Ascending aorta (tissue), 2 donors: ENCODE measurements at places on chromosomes 2 and 18.

- DNase-seq, result no peak
Observed at GRCh38 chr2:31813016-31813415, 197.8 kb downstream of the MEMO1 start.

GRCh38 chr2:136137982-136138381 lies 20.0 kb upstream of the CXCR4 start:
- DNase-seq, result no peak

DNA sequence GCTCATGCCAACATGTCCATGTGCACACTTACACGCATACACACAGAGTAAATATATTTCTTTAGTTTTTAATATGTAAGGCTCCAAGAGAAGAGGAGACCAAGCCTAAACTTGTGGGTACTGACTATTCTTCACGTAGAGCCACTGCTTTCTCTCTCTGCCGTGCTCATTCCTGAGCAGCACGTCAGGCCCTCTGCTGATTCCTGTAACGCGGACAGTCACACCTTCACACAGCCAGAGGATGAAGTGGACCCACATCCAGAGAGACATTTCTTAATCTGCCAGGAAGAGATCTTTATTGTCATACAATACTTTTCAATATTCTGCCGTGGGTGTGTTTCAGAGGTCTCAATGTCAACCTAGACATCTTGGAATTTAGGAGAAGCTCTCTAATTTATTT lies 560.7 kb downstream of the STK39 start:
- DNase-seq, result no peak

GRCh38 chr2:96537066-96537733 lies 648 bp downstream of the ARID5A start:
- no peak for DNase-seq

GRCh38 chr2:173393186-173393585 lies 38.5 kb downstream of the CDCA7 start:
- no peak for DNase-seq

DNA sequence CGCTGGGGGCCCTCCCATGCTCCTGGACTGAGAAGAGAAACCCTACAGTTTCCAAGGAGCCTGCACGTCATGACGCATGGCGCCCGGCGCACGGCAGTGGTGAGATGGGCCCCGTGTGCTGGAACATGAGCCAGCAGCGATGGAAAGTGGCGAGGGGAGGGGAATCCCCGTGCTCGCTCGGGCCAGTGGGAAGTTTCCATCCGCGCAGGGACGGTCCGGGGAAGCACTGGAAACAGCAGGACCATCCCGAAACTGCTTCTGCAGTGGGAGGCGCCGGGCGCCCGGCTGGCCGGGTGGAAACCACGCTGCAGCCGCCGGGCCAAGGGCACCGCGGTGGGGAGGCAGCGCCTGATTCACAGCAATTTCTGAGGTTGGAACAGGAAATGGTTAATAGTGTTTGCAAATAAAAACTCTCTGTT lies 4.9 kb upstream of the PDCD1 start:
- DNase-seq, result no peak

- no peak for DNase-seq
Observed at GRCh38 chr18:44715245-44715644, 34.6 kb downstream of the SETBP1 start.

DNA sequence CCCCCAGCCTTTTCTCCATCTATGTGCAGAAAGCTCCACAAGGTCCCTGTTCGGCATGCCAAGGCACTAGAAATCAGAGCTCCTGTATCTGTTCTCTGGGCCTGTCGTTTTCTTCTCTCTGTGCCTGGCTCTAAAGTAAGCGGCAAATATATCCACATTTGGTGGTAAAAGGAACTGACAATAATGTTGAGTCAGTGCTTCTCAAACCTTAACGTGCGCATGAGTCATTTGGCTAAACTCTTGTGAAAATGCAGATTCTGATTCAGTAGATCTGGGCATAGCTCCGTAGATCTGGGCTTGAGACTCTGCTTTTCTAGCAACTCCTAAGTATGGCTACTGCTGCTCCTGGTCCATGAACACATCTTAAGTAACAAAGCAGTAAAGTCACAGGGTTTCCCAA lies 16.5 kb upstream of the ACSL3 start:
- DNase-seq, result peak; percentile 72

- no peak for DNase-seq
Observed at GRCh38 chr18:74972354-74972753, 236.6 kb downstream of the PTGR3 start.

DNA sequence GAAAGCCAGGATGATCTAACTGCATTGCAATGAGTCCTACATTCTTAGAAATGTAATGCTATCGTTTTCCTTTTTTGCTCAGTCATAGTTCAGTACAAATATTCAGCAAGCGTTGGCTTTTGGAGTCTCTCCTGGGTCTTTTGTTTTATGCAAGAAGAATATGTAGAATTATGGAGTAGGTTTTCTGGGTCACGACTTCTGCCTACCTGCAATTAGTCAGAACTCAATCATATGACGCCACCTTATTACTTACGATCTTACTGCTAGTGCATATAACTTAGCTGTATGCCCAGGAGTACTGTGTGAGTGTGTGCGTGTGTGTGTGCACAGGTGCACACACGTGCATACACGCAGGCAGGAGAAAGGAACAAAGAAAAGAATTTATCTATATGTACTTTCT lies 640.2 kb downstream of the STK39 start:
- no peak for DNase-seq

DNA sequence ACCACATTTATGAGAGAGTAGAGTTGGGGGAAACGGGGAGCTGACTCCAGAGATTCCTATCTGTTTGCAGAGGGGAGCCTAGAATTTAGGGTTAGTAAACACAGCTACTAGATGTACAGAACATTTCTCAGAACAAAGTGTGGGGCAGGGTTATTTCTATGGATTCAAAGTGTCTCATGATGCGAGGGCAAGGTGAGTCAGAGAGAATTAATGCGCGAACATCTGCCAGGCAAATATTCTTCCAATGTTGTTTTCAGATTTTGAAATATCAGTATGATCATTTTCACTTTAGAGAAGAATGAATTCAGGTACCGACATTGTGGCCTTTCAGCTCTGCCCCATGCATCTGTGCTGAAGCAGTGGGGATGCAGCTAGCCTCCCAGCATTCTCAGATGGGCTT lies 2.0 kb upstream of the DSEL start:
- DNase-seq, result no peak

DNA sequence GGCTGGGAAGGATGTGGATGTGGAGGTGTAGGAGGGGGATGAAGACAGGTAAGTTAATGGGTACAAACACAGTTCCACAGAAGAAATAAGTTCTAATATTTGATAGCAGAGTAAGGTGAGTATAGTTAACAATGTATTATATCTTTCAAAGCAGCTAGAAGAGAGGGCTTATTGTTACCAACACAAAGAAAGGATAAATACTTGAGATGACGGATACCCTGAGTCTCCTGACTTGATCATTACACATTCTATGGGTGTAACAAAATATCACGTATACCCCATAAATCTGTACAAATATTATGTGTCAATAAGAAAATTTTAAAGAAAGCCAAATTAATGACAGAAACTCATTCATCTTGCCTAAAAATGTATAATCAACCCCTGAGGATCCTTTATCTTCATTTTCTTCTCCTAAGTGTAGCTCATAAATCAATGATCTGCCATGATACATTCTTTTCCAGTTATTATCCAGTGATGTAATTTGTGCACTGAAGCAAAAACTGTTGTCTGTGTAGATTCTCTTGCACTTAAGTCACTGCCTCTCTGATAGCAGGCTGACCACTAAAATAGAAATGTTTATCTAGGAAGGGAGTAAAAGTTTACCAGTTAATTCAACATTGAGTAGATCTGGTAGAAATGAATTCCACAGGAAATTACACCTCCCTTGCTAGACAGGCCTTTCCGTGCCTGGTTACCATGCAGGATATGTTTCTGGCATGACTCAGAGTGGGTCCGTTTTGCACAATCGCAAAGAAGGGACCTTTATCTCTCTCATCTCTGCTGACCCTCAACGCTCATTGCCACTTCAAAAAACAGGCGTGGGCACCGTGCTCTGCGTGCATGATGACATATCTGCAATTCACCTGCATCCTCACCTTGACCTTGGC lies 249.7 kb upstream of the NCKAP5 start:
- DNase-seq, result no peak

DNA sequence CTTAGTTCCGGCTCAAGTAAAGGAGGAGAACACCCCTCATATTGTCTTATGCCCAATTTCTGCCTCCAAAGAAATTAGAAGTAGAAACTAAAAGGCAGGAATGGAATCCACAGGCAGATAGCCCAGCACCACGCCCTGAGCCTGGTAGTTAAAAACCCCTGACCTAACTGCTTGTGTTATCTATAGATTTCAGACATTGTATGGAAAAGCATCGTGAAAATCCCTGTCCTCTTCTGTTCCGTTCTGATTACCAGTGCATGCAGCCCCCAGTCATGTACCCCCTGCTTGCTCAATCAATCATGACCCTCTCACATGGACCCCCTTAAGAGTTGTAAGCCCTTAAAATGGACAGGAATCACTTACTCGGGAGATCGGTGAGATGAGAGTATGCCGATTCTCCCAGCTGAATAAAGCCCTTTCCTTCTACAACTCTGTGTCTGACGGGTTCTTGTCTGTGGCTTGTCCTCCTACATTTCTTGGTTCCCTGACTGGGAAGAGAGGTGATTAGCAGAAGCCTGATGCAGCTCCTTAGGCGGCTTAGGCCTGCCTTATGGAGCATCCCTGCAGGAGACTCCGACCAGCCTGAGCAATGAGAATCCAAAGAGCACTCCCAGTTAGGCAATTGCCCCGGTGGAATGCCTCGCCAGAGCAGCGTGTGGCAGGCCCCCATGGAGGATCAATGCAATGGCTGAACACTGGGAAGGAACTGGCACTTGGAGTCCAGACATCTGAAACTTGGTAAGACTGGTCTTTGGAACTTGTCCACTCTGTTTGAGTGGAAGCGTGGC lies 362.6 kb upstream of the TCF4 start:
- DNase-seq, result no peak

GRCh38 chr2:42967959-42968674 lies 175.7 kb upstream of the HAAO start:
- peak; percentile 53 for DNase-seq

- no peak for DNase-seq
Observed at GRCh38 chr2:18659915-18660314, 70.5 kb upstream of the NT5C1B start.

DNA sequence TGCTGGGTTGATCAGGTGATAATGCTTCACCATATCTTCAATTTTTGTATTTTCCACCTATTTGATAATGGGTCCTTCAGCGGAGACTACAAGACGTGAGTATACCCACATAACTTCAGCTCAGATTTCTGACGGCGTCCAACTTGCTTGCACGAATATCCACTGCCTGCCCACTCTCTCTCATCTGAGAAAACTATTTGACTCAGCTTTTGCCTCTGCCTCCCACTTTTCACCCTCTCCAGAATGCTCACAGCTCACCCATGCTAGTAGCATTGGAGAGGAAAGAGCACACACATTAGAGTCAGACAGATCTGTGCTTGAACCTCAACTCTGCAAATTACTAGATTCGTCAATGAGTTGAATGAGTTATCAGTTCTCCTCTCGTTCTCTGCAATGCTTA lies 166.8 kb downstream of the BCL2 start:
- DNase-seq, result no peak

- DNase-seq, result no peak
Observed at GRCh38 chr2:9939587-9940485, 11.7 kb upstream of the GRHL1 start.

DNA sequence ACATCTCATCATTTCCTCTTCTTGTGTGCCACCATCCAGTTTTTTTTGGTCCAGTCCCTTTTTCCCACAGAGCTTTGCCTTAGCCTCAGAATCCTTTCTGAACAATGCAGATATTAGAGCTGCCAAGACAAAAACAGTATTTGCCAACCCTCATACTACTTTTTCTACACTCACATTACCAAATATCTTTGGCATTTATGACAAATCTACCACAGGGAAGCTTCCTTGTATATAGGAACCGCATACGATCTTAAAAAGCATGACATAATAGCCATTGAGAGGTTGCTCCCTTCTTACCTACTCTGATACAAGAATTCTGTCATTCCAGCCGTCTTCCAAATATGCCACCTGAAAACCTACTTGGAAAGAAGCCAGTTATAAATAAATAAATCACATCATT lies 9.4 kb downstream of the ZNF24 start:
- no peak for DNase-seq

DNA sequence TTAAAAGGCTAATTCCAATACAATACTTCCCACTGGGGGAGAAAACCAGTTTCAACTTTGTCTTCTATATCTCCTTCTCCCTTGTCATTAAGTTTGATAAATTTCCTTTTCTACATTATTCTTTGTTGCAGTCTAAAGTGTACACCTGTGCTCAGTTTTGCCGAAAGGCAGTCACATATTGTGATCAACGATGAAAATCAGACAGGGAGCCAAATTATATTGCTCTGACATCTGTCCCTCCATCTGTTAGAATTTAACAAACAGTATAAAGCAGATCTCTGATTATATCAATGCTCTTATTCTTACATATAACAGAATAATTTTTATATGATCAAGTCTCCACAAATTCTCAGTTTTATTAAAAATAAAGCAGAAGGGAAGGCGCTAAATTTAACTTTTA lies 496.7 kb downstream of the NRXN1 start:
- no peak for DNase-seq

GRCh38 chr2:119255760-119256581 lies 32.3 kb downstream of the STEAP3 start:
- no peak for DNase-seq

GRCh38 chr18:5286525-5286924 lies 9.0 kb downstream of the ZBTB14 start:
- no peak for DNase-seq

- DNase-seq, result no peak
Observed at GRCh38 chr18:30271716-30272115, 770.8 kb downstream of the DSC3 start.

DNA sequence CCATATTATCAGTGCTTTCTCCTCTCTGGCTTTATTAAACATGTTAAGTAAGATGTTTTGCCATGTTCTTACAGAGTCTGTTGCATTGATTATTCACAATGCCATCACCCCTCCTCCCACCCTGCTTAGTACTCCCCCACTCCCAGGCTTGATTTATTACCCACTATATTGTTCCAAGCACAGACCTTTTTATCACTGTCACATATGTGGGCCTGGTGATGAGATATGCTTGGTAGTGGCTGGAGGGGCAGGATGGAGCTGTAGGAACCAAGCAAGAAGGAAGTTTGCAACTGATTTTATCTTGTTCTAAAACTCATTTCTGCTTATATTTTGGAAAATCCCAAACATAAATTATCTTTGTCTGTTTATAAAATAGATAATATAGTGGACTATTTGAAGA lies 748.2 kb upstream of the CELF4 start:
- DNase-seq, result no peak

DNA sequence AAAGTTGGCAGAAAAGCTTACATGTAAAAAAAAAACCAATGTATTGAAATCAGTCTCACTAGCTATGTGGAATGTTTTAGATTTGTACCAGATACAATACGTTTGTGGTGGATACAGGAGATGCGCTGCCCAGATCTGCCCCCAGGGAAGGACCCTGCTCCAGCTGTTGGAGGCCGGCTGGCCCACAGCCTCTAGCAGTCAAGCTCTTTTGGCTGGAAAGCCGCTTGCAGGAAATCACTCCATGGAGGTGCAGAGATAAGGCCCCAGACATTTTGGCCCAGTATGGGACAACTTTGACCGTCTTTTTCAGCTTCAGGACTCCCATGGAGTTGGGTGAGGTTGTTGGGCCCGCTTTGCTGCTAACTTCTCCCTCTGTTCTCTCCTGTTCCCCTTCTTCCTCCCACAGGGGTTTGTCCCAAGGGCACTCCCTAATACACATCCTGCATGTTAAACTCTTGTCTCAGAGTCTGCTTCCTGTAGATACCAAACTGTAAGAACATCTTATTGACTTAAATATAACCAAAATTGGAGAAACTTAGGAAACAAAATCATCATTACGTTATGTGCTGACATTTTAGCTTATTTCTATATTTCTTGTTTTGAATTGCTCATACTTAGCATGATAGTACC lies 1.7 kb upstream of the QPCT start:
- no peak for DNase-seq

- no peak for DNase-seq
Observed at GRCh38 chr18:65788373-65788772, 37.6 kb downstream of the CDH7 start.
